Left renal pelvis (tissue), 4 donors: ENCODE measurements at places on chromosomes 1 and 21. TPM values are rescaled to one million over a fixed set of nuclear protein-coding genes. Genes with fewer than 3 reads are reported as not detected.

UBASH3A gene
- not detected for polyA plus RNA-seq

SYNC gene
- 2.5 TPM for polyA plus RNA-seq

FMO5 gene
- 5.6 TPM for polyA plus RNA-seq

CSF3R gene
- 2.8 TPM for polyA plus RNA-seq

C1QA gene
- 46.0 TPM for polyA plus RNA-seq

RNU1-1 gene
- polyA plus RNA-seq: not detected

DIO1 gene
- polyA plus RNA-seq: 9.7 TPM

DCST2 gene
- polyA plus RNA-seq: 1.8 TPM
